ENCODE measurements at places on chromosomes 3 and 15. TPM values are rescaled to one million over a fixed set of nuclear protein-coding genes. Genes with fewer than 3 reads are reported as not detected.

TMEM207 gene
- not detected for polyA plus RNA-seq

RTP3 gene
- polyA plus RNA-seq, result not detected

ABI3BP gene
- not detected for polyA plus RNA-seq

WDR72 gene
- not detected for polyA plus RNA-seq

PPM1L gene
- 1.3 TPM for polyA plus RNA-seq

OR5K2 gene
- polyA plus RNA-seq, result not detected

CACNA2D2 gene
- 2.6 TPM for polyA plus RNA-seq

RASGRF1 gene
- not detected for polyA plus RNA-seq

PIGZ gene
- not detected for polyA plus RNA-seq

- no peak for DNase-seq
These were observed 86.9 kb upstream of the TCF12 start for GRCh38 chr15:56831467-56832005.

DNA sequence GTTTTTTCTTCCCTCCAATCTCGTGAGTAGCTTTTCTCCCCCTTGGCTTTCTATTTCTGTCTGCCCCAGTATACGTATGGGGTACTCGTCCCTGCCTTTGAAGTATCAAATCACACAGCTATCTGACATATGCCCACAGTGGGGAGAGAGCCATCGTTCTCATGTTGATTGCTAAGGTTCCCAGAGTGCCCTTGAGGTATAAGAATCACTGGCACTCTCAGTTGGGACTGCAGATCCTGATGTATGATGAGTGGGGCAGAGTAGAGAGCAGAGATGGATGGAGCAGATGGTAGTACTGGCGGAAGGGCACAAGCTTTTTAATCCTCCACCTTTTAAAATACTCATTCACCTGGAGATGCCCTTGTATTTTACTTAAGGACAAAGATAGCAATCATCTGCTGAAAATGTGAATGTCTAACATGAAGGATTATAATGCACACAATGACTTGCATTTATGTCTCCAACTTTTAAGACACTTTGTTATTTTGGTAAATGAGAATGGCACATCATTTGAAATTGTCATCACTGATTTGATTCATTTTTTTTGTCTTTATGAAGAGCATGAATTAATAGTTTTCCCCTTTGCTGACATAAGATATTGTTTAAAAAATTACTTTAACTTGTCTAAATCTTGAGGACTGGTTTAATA, 239.6 kb downstream of the NR1D2 start:
- no peak for DNase-seq

DNA sequence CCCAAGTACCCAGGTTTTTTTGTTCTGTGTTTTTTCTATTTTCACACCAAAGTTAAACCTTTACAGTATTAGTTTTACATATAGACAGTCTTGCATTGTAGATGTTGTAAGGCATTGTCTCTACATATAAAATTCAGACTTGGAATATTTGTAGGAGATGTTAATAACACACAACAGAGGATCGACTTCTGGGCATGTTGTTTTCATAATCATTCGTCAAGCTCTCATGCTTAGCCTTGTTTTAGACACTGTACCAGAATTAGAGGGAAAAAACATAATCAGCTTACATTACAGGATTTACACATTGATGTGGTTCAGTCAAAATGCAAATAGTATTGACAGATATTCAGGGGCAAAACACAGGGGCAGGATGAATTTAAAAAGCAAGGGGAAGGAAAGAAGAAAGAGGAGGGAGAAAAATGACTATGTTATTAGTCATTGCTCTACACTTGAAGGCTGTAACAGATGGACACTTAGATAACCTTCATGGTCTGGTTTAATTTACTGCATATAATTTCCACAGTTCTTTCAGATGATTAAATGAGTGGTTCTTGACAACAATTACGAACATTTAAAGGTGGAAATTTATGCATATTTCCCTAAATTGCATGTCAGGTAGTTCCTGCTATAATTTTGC, 7.5 kb downstream of the CMSS1 start:
- DNase-seq, result no peak

- DNase-seq, result no peak
These were observed 47.3 kb upstream of the PHLDB2 start for GRCh38 chr3:111811811-111812210.

- no peak for DNase-seq
These were observed 391.4 kb downstream of the KCNH8 start for GRCh38 chr3:19539518-19540392.

DNA sequence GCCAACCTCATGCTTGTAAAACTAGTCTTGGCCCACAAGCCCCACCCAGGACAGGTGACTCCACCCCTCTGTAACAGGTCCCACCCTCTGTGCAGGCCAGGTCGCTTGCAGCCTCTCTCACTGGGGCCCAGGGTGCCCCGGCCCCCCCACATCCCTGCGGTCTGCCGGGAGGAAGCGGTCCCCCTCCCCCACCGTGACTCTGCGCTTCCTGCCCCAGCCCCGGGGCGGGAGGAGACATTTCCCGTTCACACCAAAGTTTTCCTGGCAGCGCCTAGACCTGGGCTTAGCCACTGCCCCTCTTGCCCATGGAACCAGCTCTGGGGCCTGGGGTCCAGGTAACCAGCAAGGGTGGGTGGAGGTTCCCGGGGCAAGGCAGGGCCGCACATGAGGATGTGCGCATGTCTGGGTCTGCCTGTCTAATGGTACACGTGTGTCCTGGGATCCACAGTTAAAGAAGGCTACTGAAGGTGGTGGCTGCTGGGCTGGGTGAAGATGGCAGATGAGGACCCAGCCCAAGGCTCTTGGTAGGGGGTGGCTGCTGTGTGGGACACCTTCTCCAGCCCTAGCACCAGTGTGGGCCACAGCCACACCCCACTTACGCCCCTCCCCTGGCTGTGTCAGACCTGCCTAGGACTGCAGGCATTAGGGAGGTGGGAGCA, 8.4 kb downstream of the NBEAL2 start:
- peak; percentile 87 for DNase-seq

DNA sequence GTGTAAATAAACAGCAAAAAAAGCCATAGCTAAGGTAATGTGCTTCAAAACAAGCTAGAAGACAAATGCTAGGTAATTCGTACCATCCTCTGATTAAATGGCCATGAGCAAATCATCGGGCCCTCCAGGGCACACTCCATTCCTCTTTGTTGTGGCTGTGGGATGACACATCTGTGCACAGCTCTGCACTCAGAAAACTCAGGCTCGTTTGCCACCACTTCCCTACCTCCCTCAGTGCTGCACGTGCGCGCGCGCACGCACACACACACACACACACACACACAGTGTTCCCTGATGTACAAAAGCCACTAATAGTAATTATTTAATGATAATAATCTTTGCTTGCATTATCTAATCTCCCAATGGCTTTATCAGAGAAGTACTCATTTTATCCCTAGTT, 336.6 kb downstream of the FEZF2 start:
- DNase-seq, result no peak

DNA sequence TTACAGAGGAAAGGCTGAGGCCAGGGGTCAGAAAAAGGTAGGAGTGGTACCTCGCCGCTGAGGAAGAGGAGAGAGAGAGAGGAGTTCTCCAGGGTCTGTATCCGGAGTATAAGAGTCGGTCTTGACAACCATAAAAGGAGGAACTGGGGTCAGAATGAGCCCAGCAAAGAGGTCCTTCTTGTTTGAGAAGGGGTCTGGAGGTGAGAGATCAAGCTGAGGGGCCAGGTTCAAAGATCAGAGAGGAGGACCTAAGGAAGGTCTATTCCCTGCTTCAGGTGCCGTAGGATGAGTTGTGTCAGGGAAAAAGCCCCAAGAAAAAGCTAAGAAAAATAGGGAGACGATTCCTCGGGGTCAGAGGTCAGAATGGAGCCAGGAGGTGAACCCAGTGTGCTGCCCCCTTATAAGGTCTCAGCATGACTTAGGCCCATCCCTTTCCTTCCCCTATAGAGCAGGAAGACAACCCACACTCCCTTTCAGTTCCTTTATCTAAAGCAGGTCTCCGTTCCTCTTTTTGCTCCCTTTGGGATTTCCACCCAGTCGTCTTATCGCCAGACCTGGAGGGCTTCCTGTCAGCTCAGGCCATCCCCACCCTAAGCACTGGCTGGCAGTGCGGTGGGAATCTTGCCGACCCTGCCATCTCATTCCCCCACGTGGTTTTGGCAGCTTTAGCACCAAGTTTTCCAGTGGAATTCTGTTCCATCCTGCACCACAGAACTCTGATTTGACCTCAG, 651 bp downstream of the MTMR14 start:
- DNase-seq, result no peak

DNA sequence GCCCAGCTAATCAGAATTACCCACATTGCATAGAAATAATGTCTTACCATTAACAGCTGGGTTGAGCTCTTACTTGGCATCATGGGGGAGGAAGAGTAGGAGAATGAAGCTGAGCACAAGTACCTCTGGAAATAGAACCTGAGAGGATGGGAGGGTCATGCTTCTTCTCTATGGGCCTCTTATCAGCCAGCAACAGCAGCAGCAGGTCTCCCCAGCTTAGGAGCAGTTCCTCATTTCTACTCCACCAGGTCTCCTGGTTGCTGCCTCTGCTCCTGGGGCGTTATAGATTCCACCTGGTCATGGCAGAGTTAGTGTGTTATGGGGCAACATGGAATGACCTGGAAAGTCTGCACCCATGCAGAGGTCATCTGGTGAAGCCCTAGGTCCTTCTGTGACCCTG, 3.4 kb downstream of the FSD2 start:
- no peak for DNase-seq

DNA sequence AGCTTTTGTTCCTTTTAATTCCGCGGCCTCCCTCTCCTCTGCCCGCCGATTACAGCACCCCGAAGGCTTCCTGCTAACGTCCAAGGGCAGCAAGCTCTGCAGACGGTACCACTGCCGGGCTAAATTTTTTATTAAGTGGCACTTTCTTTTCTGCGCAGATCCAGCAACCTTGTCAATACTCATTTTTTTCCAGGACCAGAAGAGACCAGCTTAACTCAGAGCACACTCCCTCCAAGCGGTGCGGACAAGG, 542 bp upstream of the MEIS2 start:
- DNase-seq, result no peak

GRCh38 chr15:34366271-34367065, 528 bp downstream of the LPCAT4 start:
- DNase-seq, result peak; percentile 46

GRCh38 chr3:113532698-113533533, 561 bp downstream of the SIDT1 start:
- DNase-seq, result peak; percentile 70

GRCh38 chr3:123028233-123028828, 768 bp upstream of the SEMA5B start:
- no peak for DNase-seq

- DNase-seq, result no peak
These were observed 84.0 kb upstream of the OSBPL11 start for GRCh38 chr3:125679258-125679657.

GRCh38 chr3:67593761-67594234, 60.6 kb downstream of the SUCLG2 start:
- no peak for DNase-seq

- DNase-seq, result no peak
These were observed 16.1 kb upstream of the ATP8B4 start for GRCh38 chr15:50135031-50135551.

DNA sequence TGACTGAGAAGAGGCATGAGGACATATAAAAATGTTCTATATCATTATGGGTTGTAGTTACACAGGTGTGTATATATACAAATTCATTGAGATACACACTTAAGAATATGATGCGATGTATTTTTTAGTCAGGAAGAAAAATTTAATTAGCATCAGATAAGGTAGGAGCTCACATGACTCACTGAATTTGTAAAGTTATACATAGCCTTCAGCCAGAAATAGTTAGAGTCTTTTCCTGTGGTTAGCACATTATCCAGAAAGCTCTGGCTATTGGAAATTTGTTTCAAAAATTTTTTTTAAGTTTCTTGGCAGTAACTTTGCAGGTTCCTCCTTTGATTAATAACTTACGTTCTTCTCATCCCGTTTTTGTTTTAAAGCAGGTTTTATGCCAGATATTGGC, 88.6 kb downstream of the STT3B start:
- DNase-seq, result no peak

- DNase-seq, result no peak
These were observed 15.7 kb upstream of the ESYT3 start for GRCh38 chr3:138418601-138419206.
